ENCODE measurements at places on chromosomes 4 and X.

GRCh38 chrX:134894373-134894895 is 96.4 kb upstream of the SMIM10 start:
- DNase-seq: no peak

DNA sequence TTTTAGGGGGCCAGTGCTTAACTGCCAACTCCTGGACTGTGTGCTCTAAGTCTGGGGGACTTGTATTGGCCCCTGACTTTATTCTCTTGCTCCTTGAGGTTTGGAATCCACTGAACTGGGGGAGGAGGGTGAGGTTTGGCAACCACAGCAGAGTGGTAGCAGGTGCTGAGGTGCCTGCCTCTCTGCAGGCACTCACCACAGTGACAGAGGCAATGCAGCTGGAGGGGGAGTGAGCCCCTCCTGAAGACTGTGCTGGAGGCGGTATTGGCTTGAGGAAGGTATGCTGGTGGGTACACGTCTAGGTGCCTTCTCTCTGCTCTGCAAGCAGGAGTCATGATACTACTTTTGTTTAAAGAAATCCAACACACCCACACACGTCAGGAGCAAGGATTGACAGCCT is 24.6 kb downstream of the CFAP299 start:
- no peak for DNase-seq

GRCh38 chrX:149313871-149314371 is 191.2 kb downstream of the IDS start:
- DNase-seq: no peak

- no peak for DNase-seq
These were observed 45.9 kb upstream of the ALG13 start for GRCh38 chrX:111634823-111635729.

- no peak for DNase-seq
These were observed 792.3 kb upstream of the PCDH7 start for GRCh38 chr4:29927895-29928294.

DNA sequence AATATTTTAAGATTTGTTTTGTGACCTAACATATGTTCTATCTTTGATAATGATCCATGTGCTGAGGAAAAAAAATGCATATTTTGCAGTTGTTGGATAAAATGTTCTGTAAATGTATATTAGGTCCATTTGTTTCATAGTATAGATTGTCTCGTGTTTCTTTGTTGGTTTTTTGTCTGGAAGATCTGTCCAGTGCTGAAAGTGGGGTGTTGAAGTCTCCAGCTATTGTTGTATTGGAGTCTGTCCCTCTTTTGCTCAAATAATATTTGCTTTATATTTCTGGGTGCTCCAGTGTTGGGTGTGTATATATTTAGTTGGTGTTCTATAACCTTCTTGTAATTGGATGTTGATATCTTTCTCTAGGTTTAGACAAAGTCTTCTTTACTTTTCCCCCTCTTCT is 53.2 kb upstream of the FRMPD3 start:
- DNase-seq: no peak

GRCh38 chr4:174521800-174522182 is 497 bp downstream of the HPGD start:
- DNase-seq: no peak

DNA sequence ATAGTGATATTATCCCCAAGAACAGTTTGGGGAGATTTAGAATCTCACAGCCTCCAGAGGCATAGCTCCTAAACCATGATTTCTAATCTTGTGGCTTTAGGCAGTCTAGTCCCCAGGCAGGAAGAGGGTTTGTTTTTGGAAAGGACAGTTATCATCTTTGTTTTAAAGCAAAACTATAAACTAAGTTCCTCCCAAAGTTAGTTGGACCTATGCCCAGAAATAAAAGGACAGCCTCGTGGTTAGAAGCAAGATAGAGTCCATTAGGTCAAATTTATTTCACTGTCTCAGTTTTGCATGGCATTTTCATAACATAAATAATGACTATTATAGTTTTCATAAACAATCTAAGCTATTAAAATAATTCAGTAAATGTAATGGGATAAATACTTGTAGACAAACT is 120.5 kb downstream of the MAGEC2 start:
- DNase-seq: no peak

DNA sequence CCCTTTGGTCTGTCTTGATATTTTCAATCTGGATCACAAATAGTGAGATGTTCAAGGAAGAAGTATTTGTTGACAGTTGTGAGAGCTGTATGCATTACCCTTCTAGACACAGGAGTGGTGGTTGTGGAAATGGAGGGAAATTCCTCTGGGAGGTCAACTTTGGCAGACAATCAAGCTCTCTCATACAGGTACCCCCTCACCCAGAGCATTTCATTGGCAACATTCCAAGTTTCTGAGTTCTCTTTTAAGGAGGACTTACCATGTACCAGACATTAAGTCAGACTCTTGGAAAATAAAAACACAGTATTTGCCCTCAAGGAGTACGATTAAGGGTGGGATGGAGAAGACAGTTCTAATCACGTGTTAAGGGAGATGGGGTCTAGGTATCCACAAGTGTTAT is 45.3 kb downstream of the KLHL15 start:
- no peak for DNase-seq

DNA sequence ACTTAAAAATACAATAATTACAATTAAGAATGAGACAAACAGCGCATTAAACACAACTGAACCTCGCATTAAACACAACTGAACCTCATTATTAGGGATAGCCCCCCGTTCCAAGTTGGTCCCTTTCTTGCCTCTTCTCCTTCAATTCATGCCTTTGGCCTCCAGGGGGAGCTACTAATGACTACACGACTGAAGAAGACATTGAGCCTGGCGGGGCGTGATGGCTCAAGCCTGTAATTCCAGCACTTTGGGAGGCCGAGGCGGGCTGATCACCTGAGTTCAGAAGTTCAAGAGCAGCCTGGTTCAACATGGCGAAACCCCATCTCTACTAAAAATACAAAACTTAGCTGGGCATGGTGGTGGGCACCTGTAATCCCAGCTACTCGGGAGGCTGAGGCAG is 56.4 kb upstream of the NWD2 start:
- no peak for DNase-seq

DNA sequence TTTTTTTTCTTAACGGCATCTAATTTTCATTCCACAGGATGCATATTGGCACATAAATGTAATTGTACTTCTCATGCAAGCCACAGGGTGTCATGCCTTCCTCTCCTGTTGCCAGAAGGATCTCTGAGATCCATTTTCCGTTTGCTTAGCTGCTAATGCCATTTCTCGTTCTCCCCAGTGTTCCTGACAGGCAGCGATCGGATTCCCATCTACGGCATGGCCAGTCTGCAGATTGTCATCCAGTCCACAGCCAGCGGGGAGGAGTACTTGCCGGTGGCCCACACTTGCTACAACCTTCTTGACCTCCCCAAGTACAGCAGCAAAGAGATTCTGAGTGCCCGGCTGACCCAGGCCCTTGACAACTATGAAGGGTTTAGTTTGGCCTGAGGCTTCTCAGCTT is 8.9 kb upstream of the NAP1L5 start:
- no peak for DNase-seq

DNA sequence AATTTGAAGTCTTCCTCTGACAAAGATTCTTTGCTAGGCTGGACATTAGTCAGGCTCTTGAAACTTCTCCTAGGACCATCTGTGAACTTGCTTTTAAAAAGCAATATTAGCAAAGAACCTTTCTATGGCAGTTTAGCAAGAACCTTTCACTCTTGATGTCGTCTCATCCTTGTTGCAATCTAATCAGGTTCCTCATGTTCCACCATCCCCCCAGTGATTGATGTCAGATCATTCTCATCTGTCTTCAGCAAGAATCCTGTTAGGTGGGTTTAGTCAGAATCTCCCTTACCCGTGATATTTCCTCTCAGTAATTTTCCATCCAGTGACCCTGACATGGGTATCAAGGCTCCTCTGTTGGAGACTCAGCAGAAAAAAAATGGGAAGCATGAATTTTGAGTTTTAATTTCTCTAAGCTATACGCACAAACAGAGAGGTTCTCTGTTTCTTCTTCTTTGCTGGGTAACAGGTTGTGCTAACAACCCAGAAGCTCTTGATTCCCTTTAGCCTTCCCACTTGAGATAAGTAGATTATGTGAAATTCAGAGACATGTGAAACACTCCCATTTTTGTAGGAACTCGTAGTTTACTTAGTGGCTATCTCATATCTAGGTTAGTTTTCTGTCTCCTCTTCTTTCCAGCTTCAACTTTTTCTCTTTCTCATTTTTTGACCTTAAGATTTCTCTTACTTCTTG is 507.4 kb downstream of the C4orf33 start:
- no peak for DNase-seq

DNA sequence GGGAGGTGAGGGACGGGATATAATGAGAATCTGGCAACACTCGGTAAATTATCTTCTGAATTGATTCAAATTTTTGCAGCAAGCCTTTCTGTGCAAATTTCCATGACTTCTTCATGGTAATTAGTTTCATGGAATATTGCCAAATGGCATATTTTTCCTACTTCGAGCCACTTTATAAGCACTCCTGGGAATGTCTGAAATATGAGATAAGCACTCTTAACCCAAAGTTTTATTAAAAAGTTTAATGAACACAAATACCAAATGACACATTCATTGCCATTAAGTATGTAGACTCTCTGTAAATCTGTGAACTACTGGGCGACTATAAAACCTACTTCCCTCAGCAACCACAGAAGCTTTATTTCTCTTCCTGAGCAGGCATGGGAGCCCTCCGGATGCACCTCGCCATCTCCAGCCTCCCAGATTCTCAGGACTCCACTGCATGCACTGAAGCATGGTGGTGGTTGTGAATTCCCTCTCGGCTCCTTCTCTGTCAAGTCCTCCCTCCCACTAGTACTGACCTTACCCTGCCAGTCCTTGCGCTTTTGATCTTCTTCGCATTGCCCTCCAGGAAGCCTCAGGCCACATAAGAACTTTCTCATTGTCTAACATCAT is 154.4 kb upstream of the RPL34 start:
- no peak for DNase-seq

- no peak for DNase-seq
These were observed 46.1 kb upstream of the S100G start for GRCh38 chrX:16603822-16604221.

DNA sequence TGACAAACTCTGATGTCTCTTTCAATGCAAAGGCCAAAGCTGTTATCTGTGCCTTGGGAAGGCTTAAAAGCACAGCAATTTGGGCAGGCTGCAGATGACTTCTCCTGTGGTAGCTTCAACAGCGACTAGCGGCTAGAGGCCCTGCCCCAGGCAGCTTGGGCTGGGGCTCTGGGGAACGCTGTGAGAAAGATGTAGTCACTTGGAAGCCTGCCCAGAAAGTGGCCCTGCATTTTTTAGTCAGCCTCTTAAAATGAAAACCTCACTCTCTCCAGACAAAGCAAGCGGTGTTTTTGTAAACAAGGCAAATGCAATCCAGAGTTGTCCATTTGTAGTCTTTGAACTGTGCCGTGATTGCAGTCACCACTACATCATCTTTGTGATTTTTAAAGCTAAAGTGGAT is 27.5 kb downstream of the PCYT1B start:
- DNase-seq: no peak

DNA sequence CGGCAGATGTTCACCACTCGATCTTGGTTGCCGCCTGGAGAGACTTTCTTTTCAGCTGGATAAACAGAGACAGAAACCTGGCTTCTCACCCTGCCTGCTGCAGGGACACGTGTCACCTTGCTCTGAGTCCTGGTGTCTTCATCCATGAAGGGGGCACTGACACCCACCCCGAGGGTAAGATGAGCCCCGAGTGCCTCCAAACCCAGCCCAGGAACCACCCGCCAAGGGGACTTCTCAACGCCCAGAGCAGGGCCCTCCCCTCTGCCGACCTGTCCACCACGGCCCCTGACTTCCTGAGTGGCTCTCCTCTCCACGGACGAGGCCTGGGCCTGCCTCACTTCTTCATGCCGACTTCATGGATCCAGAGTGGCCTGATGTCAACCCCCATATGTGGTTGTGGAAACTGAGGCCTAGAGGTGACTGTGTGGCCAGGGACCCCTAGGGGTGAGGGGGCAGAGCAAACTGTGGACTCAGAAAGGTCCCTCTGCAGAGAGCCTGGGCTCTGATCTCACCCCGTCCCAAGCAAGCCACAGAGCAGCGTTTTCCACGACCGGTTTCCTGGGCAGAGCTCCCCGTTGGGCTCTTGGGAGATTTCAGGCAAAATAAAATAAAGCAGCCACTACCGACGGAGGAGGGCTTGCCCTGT is 5.1 kb downstream of the ADRA2C start:
- no peak for DNase-seq

DNA sequence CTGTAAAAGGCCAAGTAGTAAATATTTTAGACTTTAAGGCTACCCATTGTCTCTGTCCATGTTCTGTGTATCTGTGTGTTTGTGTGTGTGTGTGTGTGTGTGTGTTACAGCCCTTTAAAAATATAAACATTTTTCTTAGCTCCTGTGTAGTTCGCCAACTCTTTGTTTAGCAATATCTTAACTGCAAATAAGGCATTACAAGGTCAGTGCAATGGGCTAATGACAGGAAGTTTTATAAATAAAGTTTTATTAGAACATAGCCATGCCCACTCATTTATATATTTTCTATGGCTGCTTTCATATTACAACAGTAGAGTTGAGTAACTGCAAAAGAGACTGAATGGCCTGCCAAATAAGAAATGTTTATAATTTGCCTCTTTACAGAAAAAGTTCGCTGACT is 5.9 kb upstream of the SLC7A11 start:
- no peak for DNase-seq

GRCh38 chr4:152817331-152817730 is 37.6 kb downstream of the ARFIP1 start:
- no peak for DNase-seq

GRCh38 chr4:25060241-25060962 is 29.7 kb upstream of the LGI2 start:
- no peak for DNase-seq

GRCh38 chrX:16914058-16914457 is 32.4 kb upstream of the REPS2 start:
- no peak for DNase-seq

GRCh38 chr4:145881989-145882388 is 56.6 kb downstream of the ZNF827 start:
- DNase-seq: no peak

GRCh38 chrX:53093748-53094581 is at the start of gene KANTR:
Gene KANTR (plus strand): TSS chrX:53094142. CDS start chrX:53124273, 30,131 bp downstream.
- peak; percentile 65 for DNase-seq

GRCh38 chrX:43456063-43456462 is 200.0 kb upstream of the MAOA start:
- DNase-seq: no peak

- DNase-seq: no peak
These were observed 37.3 kb downstream of the SAT1 start for GRCh38 chrX:23820235-23820782.

DNA sequence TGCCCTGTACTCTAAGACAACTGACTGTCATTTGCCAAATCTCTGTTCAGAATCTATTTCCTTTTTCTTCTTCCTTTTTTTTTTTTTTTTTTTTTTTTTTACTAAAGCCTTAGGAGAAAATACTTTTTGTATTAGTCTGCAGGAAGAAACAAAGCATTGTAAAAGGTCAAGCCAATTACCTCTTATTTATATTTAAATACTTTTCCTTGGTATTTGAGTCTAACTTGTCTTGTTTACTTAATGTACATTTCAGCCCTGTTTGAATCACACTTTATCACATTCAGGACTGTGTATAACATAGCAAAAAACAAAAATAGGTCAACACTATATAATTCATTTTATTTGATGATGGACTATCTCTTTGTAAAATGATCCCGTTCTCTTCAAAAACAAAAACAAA is 262.2 kb downstream of the RPA4 start:
- DNase-seq: no peak

All from activated CD4-positive, alpha-beta T cell treated with anti-CD3 and anti-CD28 coated beads, Interleukin-2, amount 50 U/mL, for 4 hours (primary cell).